ENCODE measurements at places on chromosomes 1 and 21.

DNA sequence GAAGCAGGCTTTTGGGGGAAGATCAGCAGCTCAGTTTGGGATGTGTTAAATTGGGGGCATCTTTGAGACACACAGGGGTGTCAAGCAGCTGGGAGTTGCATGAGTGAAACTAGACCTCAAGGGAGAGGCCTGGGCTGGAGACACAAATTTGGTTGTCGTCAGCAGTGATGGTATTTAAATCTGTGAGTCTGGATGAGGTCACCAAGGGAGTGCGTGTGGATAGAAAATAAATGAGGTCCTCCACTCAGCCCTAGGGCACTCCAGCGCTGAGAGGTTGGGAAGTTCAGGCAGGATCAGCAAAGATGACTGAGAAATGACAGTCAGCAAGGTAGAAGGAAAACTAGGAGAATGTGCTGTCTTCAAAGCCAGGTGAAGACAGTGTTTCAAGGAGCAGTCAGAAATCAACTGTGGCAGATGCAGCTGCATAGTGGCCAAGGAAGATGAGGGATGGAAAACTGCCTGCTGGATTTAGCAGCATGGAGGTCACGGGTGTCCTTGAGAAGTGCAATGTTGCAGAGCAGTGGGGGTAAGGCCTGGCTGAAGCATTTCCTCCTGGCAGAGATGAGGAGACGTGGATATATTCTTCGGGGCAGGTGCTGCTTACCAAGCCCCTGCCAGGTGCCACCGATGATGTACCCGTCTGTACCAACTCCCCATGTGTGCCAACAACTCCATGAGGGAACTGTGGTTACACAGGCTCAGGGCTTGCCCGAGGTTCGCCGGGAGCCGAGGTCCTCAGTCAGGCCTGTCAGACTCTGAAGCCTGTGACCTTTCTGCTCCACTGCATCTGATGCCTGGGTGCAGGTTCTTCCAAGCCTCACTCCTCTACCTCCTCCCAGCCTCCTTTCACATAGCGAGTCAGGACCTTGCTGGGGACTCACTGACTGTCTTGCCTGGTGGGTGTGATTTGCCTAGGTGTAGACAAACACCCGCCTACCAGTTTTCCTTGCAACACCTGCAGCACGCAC lies 11.3 kb downstream of the MAP7D1 start:
- DNase-seq, result no peak

- no peak for DNase-seq
Observed at GRCh38 chr1:147676311-147677085, 6.2 kb upstream of the ACP6 start.

DNA sequence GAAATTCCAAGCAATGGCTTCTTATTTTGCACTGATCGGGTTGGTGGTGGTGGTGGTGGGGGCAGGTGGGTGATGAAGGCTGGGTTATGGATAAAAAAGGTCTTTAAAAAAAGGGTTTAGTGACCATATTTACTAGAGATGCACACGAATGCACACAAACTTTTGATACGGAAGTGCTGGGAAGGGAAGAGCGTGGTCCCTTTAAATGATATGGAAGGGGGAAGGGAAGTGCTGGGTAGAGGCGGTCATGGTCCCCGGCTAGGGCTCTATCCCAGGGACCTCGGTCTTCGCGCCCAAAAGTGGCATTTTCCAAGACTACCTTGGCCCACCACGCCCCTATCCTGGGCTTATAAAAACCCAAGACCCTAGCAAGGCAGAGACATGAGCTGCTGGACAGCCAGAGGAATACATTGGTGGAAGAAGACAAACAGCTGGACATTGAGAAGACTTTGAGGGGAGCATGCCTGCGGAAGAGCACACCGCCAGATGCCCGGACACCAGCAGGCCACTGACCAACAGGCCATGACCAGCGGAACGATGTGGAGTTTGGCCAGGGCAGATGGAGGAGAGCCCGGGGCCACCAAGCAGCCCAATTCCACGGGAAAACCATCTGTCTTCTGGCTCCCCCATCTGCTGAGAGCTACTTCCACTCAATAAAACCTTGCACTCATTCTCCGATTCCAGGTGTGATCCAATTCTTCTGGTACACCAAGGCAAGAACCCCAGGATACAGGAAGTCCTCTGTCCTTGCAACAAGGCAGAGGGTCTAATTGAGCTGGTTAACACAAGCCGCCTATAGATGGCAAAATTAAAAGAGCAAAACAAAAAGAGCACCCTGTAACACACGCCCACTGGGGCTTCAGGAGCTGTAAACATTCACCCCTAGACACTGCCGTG lies 1720.2 kb downstream of the MRPL39 start:
- no peak for DNase-seq

- DNase-seq, result no peak
Observed at GRCh38 chr1:206142011-206142410, 24.8 kb upstream of the AVPR1B start.

- DNase-seq, result no peak
Observed at GRCh38 chr1:37851782-37852210, 7.6 kb downstream of the MTF1 start.

- DNase-seq, result no peak
Observed at GRCh38 chr1:179120736-179121135, 38.9 kb downstream of the TOR3A start.

DNA sequence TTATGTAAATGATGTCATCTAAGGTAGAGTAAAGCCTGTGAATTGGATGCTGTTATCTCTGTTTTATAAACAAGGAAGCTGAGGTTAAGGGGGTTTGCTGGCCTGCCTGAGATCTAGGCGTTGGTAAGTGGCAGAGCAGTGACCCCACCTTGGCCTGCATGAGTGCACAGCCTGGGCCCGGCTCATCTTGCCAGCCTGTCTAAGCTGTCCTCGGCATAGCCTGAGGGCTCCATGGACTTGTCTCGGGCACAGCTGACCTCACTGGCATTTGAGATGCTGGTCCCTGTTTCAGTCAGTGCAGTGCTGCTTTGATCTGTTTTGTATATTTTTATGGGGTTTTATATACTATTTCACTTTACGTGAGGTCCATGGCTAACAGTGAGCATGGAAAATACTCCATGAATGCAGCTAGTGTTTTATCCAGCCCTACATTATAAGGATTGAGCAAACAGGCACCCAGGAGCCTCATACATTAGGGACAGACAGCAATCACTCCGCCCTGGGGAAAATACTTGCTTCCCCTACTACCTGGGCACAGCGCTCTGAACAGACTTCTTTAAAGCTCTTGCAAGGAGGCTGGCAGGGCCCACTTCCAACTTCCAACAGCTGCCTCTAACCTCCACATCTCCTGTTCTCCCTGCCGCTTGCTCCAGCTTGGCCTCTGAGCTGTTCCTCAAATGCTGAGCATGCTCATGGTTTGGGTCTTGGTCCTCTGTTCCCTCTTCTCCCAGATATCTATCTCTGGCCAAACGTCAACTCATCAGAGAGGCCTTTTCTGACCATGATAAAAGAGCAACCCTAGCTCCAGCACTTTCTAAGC lies 150.6 kb upstream of the HMGB4 start:
- DNase-seq, result no peak

DNA sequence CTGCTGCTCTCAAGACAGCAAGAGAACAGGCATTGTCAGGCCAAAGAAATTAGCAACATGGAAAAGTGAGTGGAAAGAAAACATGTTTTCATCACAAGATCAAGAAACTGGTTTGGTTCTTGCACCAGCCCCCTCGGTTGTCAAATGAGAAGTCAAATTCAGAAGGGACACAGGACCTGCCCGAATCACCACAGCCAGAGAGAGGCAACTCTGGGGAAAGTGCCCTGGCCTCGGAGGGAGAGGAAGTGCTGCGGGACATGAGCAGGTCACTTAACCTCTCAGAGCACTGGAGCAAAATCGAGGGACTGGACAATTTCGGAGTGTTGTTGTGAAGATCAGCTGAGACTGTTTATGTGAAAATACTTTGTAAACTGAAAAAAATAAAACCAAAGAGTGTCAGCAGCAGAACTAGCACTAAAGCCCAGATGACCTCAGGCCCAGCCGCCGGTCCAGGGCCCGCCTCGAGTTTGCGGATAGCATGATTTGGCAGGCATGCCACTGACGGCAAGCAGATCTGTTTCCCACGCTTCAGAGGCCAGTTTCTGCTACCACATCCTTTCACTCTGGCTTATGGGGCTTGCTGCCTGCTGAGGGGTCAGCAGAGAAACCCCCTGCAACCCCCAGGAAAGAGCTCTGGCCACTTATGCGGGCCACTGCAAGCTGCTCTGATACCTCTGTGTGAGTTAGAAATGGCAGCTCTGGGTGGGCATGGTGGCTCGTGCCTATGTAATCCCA lies 32.1 kb downstream of the CD247 start:
- DNase-seq, result no peak

GRCh38 chr1:15042866-15043265 lies 110.7 kb upstream of the TMEM51 start:
- DNase-seq, result no peak

- no peak for DNase-seq
Observed at GRCh38 chr1:62437273-62437940, 558 bp downstream of the USP1 start.

GRCh38 chr1:48338257-48338656 lies 115.7 kb downstream of the SLC5A9 start:
- DNase-seq, result no peak

DNA sequence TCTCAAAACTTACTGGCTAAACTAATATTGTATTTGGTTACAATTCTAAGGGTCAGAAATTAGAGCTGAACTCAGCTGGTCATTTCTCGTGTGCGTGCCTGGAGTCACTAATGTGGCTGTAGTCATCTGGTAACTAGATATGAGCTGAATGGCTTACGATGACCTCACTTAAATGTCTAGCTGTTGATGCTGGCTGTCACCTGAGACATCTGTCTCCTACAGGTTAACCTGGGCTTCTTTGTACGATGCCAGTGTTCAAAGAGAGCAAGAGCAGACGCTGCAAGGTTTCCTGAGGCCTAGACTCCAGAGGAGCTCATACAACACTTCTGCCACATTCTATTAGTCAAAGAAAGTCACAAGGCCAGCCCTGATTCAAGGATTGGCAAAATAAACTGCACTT lies 17.1 kb upstream of the ALG6 start:
- DNase-seq, result no peak

All from GM18507 (cell line).